GM23248 (cell line): ENCODE measurements at places on chromosomes 1 and 21. TPM values are rescaled to one million over a fixed set of nuclear protein-coding genes. Genes with fewer than 3 reads are reported as not detected.

DNA sequence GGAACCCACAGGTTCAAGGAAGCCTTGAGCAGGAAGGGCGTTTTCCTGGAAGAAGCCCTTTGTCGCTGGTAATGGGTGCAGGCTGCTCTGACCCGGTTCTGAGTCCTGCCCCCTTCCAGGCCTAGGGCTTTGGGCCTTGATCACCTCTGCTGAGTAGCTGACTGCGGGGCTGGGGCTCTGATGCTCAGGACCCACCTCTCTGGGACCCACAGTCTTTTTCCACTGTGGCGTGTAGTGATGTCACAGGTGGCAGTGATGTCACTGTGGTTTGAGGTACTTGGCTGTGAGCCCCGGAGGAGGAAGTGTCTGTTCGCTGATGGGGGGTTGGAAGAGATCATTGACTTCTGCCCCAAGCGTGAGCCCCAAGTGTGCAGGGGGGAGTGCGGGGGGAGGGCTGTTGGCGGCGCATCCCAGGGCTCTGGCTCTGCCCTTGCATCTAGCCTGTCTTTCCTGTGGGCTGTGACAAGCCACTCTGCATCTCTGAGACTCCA, 6.9 kb downstream of the TNFRSF1B start:
- no peak for DNase-seq

GRCh38 chr1:224523676-224524075, 89.1 kb upstream of the WDR26 start:
- DNase-seq = no peak

GRCh38 chr1:116569776-116570357, 959 bp downstream of the CD58 start:
- DNase-seq = peak; percentile 21

- no peak for DNase-seq
These were observed 21.5 kb upstream of the DDOST start for GRCh38 chr1:20682571-20683236.

GRCh38 chr1:179823693-179824092, 53.9 kb downstream of the TOR1AIP2 start:
- no peak for DNase-seq

DNA sequence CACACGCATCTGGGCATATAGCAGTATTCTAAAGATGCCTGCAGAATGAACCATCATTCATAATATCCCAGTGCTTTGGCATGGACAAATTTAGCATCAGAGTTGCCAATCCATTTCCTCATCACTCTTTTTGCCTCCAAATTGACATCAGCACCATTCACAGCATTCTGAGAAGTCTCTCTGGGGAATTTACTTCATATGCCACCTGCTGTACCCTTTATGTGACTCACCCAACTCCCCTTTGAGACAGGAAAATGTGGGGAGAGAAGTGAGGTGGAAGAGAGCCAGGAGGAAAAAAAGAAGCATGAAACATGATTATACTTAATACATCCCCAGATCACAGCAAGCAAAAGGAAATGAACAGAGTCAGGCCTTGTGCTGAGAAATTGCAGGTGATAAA, 37.4 kb downstream of the RAB3B start:
- no peak for DNase-seq

GRCh38 chr1:21541329-21541728, 32.1 kb downstream of the ALPL start:
- DNase-seq = no peak

DNA sequence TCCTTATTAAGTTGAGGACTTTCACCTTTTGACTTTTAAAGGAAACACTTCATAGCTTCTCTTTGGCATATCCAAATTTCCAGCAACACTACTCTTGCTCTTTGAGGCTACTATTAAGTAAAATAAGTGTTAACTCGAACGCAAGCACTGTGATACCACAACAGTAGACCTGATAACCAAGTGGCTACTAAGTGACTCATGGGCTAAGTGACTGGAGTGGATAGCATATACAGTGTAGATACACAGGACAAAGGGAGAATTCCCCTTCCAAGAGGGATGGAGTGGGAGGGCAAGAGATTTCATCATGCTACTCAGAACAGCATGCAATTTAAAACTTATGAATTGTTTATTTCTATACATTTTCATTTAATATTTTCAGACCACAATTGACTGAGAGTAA, 9.8 kb upstream of the KCNA3 start:
- no peak for DNase-seq

- no peak for DNase-seq
These were observed 1526.3 kb downstream of the PLA2G4A start for GRCh38 chr1:188355082-188355481.

GRCh38 chr1:203765029-203765837, at the start of gene LAX1:
TSS of gene LAX1 (plus strand) at chr1:203765183. CDS start at chr1:203765566, 383 bp downstream.
- no peak for DNase-seq

GRCh38 chr1:41394369-41394744, 33.1 kb downstream of the FOXO6 start:
- no peak for DNase-seq

DNA sequence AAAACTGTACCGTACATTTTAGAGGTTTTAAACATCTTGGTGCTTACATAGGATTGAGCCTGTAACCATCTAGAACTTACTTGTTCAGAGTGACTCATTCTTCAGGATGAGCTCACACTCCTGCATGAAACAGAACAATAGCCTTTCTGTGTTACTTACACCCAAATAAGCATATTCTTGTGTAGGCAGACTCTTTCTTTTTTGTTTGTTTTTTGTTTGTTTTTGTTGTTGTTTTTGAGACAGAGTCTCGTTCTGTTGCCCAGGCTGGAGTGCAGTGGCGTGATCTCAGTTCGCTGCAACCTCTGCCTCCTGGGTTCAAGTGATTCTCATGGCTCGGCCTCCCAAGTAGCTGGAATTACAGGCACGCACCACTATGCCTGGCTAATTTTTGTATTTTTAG, 3.8 kb upstream of the CA6 start:
- peak; percentile 88 for DNase-seq

GRCh38 chr1:60857851-60858250, 224.5 kb upstream of the NFIA start:
- DNase-seq = no peak

DNA sequence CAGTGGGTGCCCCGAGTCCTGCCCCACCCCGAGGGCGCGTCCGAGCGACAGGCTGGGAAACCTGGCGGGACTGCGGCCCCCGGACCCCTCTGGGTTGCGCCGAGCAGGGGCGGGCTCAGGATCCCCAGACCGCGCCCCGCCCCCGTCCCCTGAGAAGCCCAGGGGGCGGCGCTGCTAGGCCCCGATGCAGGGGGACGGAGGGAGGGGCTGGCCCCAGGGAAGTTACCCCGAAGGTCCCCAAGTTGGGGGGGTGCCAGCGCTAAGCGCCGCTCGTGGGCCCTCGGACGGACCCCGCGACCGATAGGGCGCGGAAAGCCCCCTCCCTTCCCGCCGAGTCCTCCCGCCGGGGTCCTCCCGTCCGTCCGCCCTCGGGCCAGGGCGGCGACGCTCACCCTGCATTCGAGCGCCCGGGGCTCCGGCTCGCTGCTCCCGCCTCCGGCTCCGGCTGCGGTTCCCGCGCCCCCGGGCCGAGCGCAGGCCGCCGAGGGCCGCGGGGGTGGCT, 414 bp downstream of the GPR153 start:
- DNase-seq = peak; percentile 51

DNA sequence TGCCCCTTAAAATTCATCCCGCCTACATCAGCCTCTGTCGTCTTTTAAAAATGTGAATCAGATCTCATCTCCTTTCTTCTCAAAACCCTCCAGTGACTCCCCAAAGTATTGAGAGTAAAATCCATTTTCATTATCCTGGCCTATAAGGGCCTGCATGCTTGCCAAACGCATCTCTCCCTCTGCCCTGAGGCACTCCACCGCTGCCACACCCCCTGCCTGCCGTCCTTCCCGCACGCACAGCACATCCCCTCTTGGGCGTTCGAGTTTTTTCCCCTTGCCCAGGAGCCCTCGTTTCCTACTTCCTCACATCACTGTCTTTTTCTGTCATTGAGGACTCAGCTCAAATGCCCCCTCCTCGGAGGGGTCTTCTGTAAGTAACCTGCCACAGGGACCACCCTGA, 53.3 kb upstream of the MTR start:
- DNase-seq = no peak

GRCh38 chr1:81562934-81563333, 237.8 kb upstream of the ADGRL2 start:
- no peak for DNase-seq

GRCh38 chr21:40339050-40339449, 471.8 kb downstream of the PCP4 start:
- no peak for DNase-seq

- DNase-seq = no peak
These were observed 132.2 kb upstream of the TNR start for GRCh38 chr1:175875556-175875955.

- DNase-seq = no peak
These were observed 831 bp downstream of the TMEM52 start for GRCh38 chr1:1917995-1918900.

The FGR gene
- not detected in 2 replicates for total RNA-seq

The SLAMF8 gene
- total RNA-seq = not detected in 2 replicates

The NCF2 gene
- not detected in 2 replicates for total RNA-seq

The SMG5 gene
- total RNA-seq = 60.0 and 68.2 TPM in 2 replicates

The C4BPA gene
- not detected in 2 replicates for total RNA-seq

The CELA2B gene
- not detected in 2 replicates for total RNA-seq

The C1orf185 gene
- total RNA-seq = not detected in 2 replicates

The EFNA1 gene
- total RNA-seq = not detected in 2 replicates

The TLCD4 gene
- not detected in 2 replicates for total RNA-seq

The CHI3L2 gene
- total RNA-seq = not detected in 2 replicates

The SELL gene
- total RNA-seq = not detected in 2 replicates

The GBP5 gene
- total RNA-seq = 0.43 and 2.0 TPM in 2 replicates

The NOS1AP gene
- total RNA-seq = not detected in 2 replicates

The ARHGEF19 gene
- 8.6 and 12.1 TPM in 2 replicates for total RNA-seq

The MTARC2 gene
- total RNA-seq = 0.13 and 1.9 TPM in 2 replicates

The ZNF593OS gene
- total RNA-seq = not detected in 2 replicates

The SLC44A5 gene
- not detected in 2 replicates for total RNA-seq
